ENCODE measurements at places on chromosomes 2 and 18. TPM values are rescaled to one million over a fixed set of nuclear protein-coding genes. Genes with fewer than 3 reads are reported as not detected.

- no peak for DNase-seq
Measured at GRCh38 chr2:19887510-19887909, 14.3 kb downstream of the TTC32 start.

GRCh38 chr2:72561621-72562318 is 264.1 kb downstream of the EXOC6B start:
- DNase-seq, result no peak

GRCh38 chr18:68467957-68468356 is 247.0 kb downstream of the TMX3 start:
- no peak for DNase-seq

GRCh38 chr2:124836416-124836815 is 811.3 kb downstream of the CNTNAP5 start:
- DNase-seq, result no peak

- no peak for DNase-seq
Measured at GRCh38 chr2:224969633-224970260, 72.5 kb downstream of the DOCK10 start.

GRCh38 chr2:205047273-205047839 is 502.1 kb downstream of the PARD3B start:
- DNase-seq, result no peak

DNA sequence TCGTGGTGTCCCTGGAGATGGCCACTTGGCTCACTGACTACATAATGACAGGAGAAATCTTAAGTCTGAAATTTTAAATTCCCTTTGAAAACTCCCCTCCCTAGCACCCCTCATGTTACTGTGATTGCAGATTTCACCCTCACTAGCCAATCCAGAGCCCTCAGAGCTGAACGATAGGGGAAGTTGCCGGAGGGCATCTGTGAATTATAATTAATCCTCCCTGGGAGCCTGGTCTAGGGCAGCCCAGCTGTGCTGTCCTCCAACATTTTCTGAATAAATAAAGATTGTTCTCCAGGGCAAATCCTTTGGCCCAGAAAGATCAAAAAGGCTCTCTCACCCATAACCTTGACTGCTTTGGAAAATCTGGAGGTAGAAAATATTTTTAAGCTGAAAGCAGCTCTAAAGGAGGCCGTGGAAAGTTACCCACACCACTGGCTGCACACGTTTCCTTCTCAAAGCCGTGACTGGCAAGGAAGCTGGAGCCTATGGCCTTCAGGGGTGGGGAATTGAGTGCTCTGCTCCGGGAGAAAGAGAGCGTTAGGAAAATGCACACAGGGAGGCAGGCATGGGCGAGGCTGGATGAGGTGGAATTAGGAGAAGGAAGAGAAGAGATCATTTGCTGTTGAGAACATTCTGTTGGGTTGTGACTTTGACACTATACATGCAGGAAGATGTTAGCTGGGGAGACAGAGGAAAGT is 68.9 kb upstream of the CNGA3 start:
- DNase-seq, result no peak

Gene MRPL30
- total RNA-seq, result 90.9 TPM

Gene KLHL30
- under 0.01 TPM for total RNA-seq

Gene VIL1
- total RNA-seq, result not detected

Data from frontal cortex (tissue), 4 donors.